ENCODE measurements at places on chromosomes 2 and 18.
A peak's percentile ranks its signal among the peaks of the same experiment; 100 is the strongest.

DNA sequence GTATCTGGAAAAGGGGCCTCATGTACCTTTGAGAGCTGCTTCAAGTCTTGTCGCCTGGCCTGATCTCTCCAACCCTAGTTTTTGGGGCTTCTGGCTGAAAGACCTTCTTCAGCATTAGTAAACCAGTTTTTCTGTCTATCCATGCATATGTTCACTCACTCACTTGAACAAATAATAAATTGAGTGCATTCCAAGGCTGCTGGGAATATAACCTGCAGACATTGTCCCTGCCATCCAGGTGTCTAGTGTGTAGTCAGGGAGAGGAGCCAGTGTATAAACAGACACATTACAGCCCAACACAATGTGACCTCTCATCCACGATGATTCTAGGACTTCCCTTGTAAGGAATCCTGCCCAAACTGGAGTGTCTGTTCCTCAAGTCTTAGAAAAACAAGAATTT is 262.1 kb downstream of the PRKCE start:
- no peak for DNase-seq

- DNase-seq = peak; percentile 49
These were observed 31.9 kb upstream of the CEP68 start for GRCh38 chr2:65024149-65024829.

- DNase-seq = no peak
These were observed 83.4 kb downstream of the TPGS2 start for GRCh38 chr18:36745219-36745975.

DNA sequence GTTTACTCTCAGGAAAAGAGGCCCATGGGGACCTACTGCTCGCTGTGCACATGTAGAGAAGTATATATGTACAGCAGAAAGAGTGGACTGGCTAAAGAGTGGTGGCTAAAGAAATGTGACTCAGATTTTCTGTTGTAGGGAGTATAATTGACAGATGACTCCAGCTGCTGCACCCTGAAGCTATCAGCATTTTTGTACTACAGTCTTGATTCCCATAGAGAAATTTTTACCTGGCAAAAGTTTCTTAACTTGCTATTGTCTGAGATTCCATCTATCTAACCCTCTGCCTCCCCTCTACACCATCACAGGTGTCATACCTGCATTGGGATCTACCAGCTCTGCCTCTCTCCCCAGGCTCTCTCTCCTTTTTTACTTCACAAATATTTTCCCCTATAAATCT is 296.0 kb upstream of the KYNU start:
- no peak for DNase-seq

DNA sequence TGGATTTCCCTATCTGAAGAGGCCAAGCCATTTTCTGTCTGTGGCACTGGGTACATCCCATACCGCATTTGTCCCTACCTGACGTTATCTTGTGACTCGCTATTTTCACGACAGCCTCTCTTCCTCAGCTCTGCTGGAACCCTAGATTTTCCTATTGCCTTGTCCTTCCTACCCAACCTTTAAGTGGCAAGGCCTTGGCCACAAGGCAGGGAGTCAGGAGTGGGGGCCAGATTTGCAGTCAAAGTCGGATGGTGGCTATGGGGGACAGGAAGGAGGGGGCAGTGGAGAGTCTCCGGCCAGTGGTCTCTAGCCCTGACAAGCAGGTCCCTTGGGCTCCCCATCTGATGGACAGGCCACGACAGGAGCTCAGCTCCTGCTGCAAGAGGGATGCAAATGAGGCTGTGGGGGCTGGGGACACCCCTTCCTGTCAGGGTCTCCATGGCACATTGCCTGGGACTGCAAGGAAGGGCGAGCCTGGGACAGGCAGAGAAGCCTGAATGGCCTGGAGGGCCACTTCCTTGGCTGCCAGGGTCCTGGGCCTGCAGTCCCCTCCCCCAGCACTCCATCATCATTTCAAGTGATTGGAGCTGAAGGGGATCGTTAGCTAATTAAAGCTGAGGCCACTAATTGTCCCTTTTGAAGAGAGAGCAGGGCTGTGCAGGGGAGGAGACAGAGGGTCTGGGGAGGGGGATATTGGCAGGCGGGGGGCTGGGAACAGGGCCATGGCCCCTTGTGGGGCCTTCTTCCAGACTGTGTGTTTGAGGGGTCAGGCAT is 6.3 kb upstream of the ECEL1 start:
- no peak for DNase-seq

DNA sequence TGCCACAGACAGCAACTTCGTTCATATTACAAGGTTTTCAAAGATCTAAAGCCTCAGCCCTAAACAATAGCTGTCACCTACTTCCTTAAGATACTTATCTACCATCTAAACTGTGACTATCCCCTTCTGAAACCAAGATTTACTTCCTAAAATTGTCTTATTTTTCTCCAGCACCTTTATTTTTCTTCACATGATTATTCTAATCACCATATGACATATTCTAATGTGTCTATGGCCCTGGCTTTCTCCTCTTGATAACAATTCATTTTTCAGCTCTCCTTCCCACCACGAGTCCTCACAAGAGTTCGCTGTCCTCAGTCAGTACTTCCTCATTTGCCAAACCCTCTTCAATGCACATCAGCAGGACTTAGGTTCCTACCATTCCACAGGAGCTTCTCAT is 53.9 kb downstream of the RTTN start:
- DNase-seq = no peak

DNA sequence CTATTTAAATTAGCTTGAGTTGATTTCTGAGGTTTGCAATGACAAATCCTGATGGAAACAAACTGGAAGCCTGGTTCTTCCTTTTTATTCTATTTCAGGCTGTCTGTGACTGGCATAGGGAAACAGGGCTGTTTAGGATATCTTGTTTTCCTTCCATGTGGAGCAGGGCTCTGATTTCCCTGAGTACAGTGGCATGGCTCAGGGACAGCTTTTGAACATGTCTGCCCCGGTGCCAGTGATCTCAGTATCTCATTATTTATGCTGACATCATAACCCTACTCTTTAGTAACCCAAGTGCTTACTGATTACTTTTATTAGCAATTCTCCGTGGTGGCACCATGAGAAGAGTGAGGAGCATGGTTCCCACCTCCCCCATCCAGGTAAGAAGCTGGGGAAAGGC is 720.3 kb downstream of the GALR1 start:
- no peak for DNase-seq

GRCh38 chr2:70005752-70006446 is 44.5 kb upstream of the ASPRV1 start:
- no peak for DNase-seq

- DNase-seq = no peak
These were observed 7.3 kb downstream of the GREB1 start for GRCh38 chr2:11540996-11541692.

GRCh38 chr2:86160156-86160952 is 34.9 kb downstream of the IMMT start:
- DNase-seq = no peak

- DNase-seq = no peak
These were observed 120.1 kb upstream of the SLC1A4 start for GRCh38 chr2:64869126-64869525.

- DNase-seq = no peak
These were observed 3.6 kb upstream of the TSPYL6 start for GRCh38 chr2:54259413-54260240.

DNA sequence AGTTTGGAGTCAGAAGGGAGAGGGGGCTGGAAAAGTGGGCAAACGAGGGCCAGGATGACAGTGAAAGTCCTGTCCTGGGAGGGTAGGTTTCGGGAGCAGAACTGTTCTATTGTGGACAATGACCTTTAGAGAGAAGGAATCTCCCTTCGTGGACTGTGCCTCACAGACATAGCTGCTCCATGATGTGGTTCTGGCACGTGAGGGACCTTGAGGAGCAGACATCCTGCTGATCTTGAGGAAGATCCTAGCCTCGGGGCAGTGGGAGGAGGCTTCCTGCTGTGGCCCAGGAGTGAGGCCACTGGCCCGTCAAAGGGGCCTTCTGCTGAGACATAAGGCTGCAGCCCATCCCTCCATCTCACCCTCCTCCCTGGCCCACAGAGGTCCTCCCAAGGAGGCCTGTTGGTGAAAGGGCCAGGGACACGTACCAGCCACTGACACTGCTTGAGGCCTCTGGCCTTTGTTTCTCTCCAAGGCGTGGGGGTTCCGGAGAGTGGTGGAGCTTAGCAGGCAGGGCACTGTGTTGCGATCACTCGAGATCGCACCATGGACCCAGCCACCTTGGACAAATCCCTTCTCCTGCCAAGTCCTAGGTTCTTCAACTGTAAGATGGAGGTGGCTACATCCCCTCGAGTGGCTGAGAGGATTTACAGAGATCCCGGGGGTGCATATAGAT is 167.2 kb downstream of the CELF4 start:
- DNase-seq = peak; percentile 67

DNA sequence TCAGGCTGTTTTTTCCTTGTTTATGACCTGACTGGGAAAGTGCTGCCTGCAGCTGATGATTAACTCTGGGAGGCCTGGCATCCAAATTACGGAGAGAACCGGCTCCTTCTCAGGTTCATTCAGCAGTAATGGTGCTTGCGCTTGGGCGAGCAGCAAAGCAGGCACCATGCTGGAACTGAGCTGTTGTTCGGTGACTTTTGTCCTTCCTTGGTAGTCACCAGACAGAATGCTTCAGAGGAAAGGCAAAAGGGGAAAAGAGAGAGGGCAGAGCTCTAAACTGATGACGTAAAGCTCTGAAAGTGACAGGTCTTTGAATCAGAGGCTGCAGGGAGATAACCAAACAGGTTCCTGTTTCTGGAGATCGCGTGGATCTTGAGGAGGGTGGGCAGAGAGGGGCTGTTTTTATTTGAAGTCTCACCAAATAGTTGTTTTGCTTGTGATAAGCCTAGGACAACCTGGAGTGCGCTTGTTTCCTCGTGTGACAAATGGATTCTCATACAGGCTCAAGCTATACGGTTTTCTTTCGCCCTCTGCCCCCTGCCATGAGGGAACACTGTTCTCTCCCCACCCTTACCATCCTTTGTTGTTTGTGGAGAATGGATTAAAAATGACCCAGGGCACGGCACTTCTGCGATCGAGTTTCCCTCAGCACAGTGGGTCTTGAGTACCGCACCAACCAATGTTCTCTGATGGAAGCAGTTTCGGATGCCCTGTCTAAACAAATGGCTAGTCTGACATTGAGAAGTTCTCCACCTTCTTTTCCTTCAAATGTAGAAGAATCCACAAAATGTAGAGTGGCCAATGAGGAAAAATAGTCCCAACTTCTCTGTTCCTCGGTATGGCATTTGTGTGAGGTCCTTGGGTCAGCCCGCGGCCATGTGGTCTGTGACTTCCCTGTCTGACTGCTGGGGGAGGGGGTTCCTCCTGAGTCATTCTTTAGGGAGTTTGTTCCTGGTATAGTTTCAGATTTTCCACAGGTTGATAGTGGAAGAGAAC is 1.3 kb downstream of the RASGRP3 start:
- no peak for DNase-seq

DNA sequence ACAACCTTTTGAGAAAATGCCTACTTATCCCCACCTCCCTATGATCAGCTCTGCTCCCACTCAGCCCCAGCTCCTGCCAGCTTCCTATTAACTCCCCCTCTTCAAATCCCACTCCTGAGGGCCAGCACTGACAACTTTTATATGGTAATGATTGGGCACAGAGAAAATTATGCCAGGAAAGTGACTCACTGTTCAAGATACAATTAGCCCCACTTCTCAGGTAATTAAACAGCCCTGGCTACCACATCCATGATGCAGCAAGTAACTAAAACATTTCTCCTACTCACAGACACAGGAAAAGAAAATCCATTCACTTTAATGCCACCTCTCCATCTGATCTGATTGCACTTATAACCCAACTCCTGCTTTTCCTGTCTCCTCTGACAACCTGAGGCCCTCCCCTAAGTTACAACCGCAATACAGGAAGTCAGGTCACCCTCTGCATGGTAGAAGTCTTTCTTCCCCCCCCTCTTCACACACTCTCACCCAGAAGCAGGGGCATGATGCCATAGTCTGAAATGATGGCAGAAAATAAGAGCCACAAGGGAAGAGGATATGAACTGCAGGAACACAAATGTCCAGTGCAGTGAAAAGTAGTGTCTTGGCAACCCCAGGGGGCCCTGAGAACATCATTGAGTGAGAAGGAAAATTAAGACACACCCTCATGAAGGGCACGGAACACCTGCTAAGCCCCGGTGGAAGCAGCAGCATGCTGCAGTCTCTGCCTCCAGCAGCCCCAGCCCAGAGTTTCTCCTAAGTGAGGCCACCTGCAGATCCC is 54.4 kb downstream of the STK39 start:
- DNase-seq = no peak

DNA sequence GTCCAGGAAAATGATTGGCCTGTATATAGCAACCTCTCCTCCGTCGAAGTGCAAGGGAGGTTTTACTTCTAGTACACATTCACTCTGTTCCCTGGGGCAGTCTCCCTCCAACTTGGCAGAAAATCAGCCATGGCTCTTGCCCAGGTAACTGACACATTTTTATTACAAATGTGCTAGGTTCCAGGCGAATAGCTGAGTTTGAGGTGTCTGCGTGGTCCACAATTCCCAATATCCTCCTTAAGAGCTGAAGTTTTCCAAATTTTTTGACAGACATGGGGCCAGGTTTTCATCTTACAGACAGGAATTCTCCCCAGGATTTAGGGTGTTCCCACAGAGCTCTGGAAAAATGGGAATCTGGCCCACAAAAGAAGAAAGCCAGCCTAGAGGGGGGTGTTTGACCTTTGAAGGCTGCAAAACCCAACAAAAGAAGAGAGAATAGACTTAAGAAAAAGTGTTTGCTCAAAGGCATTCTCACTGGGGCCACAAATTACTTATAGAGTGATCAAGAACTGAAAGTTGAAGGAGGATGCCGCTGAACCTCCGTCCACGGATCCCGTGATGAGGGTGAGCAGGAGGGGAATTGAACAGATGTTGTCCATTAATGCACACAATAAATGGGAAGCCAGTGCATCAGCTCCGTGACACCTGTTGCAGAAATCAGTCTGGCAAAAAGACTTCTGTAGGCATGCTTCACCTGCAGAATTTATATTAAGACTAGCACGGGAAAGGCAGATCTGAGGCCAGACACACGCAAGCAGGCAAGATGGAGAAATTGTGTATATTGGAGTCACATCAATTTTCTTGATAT is 242.3 kb upstream of the COPS8 start:
- no peak for DNase-seq

- DNase-seq = no peak
These were observed 618.0 kb upstream of the ZEB2 start for GRCh38 chr2:145137901-145138300.

DNA sequence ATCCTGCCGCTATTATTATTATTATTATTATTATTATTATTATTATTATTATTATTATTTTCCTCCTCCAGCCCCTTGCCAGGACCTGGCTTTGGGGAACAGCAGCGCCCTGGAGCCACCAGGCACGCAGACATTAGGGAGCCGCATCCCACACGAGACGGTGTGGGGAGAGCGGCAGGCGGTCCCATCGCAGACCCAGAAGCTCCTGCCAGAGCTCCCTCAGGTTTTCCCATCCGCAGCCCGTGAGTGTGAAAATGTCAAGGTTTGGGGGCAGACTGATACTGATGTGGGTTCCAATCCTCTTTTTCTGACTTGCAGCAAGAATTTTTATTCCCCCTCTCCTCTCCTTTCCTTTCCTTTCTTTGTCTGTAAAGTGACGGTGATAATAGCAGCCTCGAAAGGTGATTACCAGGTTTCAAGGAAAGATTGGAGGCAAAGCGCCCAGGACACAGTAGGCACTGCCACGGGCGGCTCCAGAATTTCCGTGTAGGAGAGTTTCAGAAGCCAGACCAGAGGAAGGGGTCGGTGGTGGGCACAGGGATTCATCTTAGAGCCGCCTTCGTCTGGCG is 816 bp downstream of the SCTR start:
- DNase-seq = no peak

- DNase-seq = no peak
These were observed 508.7 kb downstream of the LRRTM4 start for GRCh38 chr2:77013457-77013856.

Measured in HFFc6 (cell line).